Transverse colon (tissue), 4 donors: ENCODE measurements at places on chromosomes 1 and 21. TPM values are rescaled to one million over a fixed set of nuclear protein-coding genes. Genes with fewer than 3 reads are reported as not detected.
A peak's percentile ranks its signal among the peaks of the same experiment; 100 is the strongest.

OSCP1 gene
- total RNA-seq, result 1.2 TPM

THEM5 gene
- not detected for total RNA-seq

GRCh38 chr1:36089393-36090121 is 865 bp downstream of the ADPRS start:
- peaks cover 12% of the 10 kb centered on the region for H3K4me1 ChIP-seq
- DNase-seq, result peak; percentile 27
- peak overlapping the region; percentile 72 for H3K4me3 ChIP-seq
- no peaks in the 10 kb centered on the region for H3K36me3 ChIP-seq
- H3K27me3 ChIP-seq, result peaks cover 3% of the 10 kb centered on the region

- H3K4me3 ChIP-seq, result no peak overlapping the region
- H3K27ac ChIP-seq, result peak overlapping the region; percentile 88
- H3K27me3 ChIP-seq, result no peaks in the 10 kb centered on the region
- DNase-seq, result no peak
- H3K36me3 ChIP-seq, result no peaks in the 10 kb centered on the region
- peaks cover 22% of the 10 kb centered on the region for H3K4me1 ChIP-seq
Observed at GRCh38 chr1:207029701-207030521, 2.6 kb downstream of the C1orf116 start.

DNA sequence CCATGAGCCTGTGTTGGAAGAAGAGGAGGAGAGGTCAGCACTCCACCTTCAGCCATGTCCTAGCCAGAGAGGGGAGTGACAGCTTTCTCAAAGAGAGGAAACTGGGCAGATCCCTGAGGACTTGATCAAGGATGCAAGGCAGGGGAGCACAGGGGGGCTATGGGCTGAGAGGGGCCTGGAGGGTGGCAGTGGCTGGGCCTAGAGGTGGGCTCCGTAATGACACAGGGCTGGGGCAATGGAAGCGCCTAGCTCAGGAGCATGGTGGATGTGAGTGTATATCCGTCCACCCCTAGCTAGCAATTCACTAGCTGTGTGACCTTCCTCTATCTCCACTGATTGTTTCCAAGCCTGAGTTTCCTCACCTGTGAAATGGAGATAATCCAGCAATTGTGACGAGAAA is 32.6 kb downstream of the NEK2 start:
- H3K4me1 ChIP-seq, result peaks cover 19% of the 10 kb centered on the region
- no peaks in the 10 kb centered on the region for H3K27me3 ChIP-seq
- no peak for DNase-seq
- H3K36me3 ChIP-seq, result no peaks in the 10 kb centered on the region

- H3K36me3 ChIP-seq, result no peaks in the 10 kb centered on the region
- H3K27ac ChIP-seq, result peak overlapping the region; percentile 43
- H3K4me3 ChIP-seq, result no peak overlapping the region
- H3K4me1 ChIP-seq, result no peaks in the 10 kb centered on the region
- DNase-seq, result no peak
Observed at GRCh38 chr1:228175316-228176023, 9.9 kb downstream of the IBA57 start.

- H3K36me3 ChIP-seq, result peaks cover 71% of the 10 kb centered on the region
- no peak for DNase-seq
- H3K27me3 ChIP-seq, result no peaks in the 10 kb centered on the region
- H3K4me1 ChIP-seq, result no peaks in the 10 kb centered on the region
- no peak overlapping the region for H3K4me3 ChIP-seq
Observed at GRCh38 chr1:211296396-211296795, 30.2 kb upstream of the TRAF5 start.

DNA sequence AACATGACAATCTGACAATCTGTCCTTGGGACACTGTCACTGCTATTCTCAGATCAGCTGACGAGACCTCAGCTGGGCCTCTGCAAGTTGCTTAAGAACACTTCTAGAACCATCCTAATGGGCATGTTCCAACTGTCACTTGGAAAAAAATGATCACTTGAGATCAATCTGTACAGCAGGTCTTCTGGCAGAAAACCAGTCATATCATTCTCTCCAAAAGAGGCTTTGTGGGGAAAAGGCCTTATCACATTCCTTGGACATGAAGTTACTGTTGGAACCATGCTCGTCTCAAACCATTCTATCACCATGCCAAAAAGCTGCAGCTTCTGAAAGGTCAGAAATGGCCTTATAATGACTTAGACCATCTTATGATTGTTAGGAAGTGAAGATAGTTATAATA is 744.2 kb downstream of the USP25 start:
- no peaks in the 10 kb centered on the region for H3K27me3 ChIP-seq
- no peak overlapping the region for H3K4me3 ChIP-seq
- no peaks in the 10 kb centered on the region for H3K36me3 ChIP-seq
- H3K4me1 ChIP-seq, result no peaks in the 10 kb centered on the region
- H3K27ac ChIP-seq, result no peak overlapping the region
